ENCODE measurements at places on chromosomes 2 and 18. TPM values are rescaled to one million over a fixed set of nuclear protein-coding genes. Genes with fewer than 3 reads are reported as not detected.

The CNRIP1 gene
- total RNA-seq, result 23.8 TPM

The GCG gene
- total RNA-seq, result not detected

The SNRPD1 gene
- total RNA-seq, result 25.8 TPM

The CD8B2 gene
- not detected for total RNA-seq

The WDR75 gene
- 23.4 TPM for total RNA-seq

The IL36A gene
- total RNA-seq, result not detected

The SETBP1 gene
- 39.5 TPM for total RNA-seq

DNA sequence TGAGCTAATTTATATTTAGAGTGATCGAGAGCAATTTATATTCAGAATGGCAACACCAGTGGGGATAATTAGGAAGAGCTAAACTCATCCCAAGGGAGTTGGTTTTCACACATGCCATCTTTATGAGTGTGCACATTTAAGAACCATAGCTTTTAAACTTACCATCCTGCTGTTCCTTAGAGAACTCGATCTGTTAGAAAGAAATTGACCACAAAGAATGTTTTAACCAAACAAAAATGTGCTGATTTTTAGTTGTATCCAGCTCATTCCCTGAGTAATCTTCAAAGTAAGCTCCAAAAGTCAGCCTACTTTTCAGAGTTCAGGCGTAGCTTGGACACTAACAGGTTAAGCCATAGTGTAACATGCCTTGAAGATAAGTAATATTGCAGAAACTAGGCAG lies 12.6 kb downstream of the MYL1 start:
- H3K4me1 ChIP-seq, result no peaks in the 10 kb centered on the region
- no peak for DNase-seq
- H3K36me3 ChIP-seq, result no peaks in the 10 kb centered on the region
- no peak overlapping the region for H3K4me3 ChIP-seq

DNA sequence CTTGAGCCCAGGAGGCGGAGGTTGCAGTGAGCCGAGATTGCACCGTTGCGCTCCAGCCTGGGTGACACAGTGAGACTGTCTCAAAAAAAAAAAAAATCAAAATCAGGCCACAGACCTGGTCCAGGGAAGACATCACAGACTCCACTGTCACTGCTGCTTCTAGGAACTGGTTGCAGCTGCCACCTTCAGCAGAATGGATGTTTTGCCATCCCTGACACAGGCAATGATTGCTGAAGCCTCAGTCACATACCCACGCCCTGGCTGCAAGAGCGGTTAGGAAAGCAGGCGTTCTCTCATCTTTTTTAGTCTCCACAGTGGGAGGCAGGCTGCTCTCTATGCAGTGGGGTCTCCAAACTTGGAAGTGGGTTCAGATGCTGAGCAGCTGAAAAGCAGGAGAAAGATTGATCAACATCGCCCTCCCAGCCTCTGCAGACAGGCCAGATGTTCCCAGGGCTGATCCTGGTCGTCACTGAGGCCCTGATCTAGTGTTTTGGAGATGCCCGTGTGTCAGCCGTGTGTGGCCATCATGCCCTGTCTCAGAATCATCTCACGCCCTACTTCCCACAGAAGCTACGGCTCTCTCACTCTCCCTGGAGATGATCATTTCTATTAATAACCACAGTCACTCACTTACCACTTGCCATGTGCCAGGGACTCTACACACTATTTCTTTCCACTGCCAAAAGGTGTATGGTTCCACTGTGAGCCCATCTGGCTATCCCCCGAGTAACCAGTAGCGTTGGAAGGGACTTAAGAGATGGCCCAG lies 91.8 kb downstream of the PLB1 start:
- H3K36me3 ChIP-seq, result no peaks in the 10 kb centered on the region
- no peak overlapping the region for H3K27ac ChIP-seq
- no peak overlapping the region for H3K4me3 ChIP-seq

DNA sequence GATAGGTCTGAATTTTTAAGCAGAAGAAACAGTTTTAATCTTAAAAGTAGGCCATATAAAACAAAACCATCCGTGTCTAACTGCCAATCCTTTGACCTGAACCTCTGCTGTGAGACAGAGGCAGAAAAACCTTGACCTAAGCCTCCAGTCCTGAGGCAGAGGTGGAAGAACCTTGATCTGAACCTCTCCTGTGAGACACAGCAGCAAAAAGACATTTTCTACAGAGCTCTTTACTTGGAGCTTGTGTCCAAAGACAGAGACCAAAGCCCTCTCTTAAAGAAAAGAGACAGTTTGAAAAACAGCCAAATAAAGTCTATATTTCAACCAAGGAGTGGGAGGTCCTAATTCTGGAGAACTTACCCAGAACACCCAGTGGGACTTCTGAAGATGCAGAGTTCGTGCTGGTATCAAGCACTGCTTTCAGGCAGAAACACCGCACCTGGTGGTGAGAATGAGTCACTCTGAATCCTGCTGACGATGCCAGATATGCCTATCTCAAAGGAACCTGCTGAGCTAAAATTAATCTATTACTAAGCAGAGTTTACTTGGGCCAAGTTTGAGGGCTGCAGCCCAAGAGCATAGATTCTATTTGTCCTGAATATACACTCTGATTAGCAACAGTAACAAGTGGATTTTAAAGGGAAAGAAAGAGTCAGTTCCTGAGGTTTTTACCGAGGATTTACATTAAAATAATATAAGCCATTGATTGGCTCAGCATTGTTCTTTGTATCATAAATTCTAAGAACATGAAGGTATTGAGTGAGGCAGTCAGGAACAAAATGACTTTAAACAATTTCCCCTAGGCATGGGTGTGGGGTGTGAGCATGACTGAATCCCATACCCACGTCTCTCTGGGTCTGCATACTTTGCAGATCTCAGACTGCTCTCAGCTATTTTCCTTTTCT lies 806.4 kb downstream of the TRIB2 start:
- H3K4me3 ChIP-seq, result no peak overlapping the region
- no peaks in the 10 kb centered on the region for H3K4me1 ChIP-seq
- H3K27me3 ChIP-seq, result no peaks in the 10 kb centered on the region
- no peak for DNase-seq

DNA sequence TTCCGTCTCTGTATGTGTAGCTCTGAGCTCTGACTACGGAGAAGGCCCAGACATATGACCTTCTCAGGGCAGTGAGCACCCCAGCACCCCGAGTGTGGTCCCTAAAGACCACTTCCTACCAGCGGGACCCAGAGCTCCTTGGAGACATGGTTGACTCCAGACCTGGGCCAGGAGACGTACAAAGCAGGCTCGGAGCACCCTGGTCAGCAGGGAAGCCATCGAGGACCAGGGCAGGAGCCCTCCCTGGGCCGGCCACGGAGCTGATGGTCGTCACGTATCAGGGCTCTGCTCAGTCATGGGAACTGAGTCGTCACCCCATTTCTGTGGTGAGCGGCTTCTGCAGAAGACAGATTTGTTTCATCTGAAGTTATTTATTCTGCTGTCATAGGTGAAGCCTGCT lies 12.8 kb upstream of the NEU4 start:
- no peak overlapping the region for H3K27ac ChIP-seq
- H3K36me3 ChIP-seq, result no peaks in the 10 kb centered on the region
- H3K4me1 ChIP-seq, result no peaks in the 10 kb centered on the region
- H3K27me3 ChIP-seq, result no peaks in the 10 kb centered on the region

GRCh38 chr18:55302167-55302833 lies 285.7 kb downstream of the TCF4 start:
- DNase-seq, result no peak
- no peaks in the 10 kb centered on the region for H3K36me3 ChIP-seq
- H3K27ac ChIP-seq, result no peak overlapping the region

DNA sequence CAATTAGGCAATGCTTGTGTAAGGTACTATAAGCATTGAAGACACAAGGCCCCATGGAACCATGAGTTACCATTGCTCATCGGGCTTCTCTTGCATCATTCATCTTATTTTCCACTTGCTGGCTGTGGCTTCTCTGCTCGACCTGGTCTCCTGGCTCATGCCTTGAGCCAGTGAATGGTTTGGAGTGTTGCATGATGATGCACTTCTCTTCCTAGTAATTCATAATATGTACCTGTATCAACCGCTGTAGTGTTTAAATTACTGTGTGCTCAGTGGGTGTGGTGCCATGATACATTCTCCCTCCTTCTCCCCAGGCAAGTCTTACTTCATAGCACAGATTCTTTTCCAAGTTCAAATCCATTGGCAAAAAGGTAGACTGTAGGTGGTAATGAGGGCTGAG lies 66.8 kb downstream of the ABCA12 start:
- no peak overlapping the region for H3K4me3 ChIP-seq
- H3K4me1 ChIP-seq, result no peaks in the 10 kb centered on the region
- DNase-seq, result no peak
- no peak overlapping the region for H3K27ac ChIP-seq

DNA sequence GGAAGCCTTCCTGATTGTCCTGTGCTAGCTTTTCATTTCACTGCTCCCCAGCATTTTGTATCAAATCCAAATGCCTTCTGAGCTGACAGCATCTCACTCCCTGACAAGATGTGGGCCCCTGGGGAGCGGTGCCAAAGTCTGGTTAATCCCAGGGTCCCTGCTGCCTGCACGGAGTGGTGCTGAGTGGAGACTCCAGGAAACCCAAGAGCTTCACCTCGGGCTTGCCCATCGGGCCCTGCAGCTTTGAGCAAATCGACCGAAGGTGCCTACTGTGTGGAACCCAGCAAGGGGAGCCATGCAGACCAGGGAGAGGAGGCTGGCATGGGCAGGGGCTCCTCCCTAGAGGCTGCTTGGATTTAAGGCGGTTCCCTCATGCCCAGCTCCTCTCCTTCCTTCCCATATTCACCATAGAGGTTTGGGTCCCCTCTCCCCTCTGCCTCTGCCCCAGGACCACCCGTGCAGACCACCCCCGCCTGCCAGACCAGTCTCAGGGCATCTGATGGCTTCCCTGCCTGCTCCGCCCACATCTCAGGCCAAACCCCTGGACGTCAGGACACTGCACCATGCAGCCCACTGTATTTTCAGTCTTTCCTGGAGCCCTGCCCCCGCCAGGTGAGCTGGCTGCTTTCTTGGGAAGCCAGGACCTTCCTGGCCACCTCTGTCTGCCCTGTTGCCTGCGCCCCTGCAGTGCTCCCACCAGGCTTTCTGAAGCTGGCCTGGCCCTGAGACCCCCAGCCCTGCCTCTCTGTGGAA lies 37.8 kb downstream of the RRM2 start:
- no peaks in the 10 kb centered on the region for H3K36me3 ChIP-seq
- H3K27me3 ChIP-seq, result no peaks in the 10 kb centered on the region
- H3K27ac ChIP-seq, result no peak overlapping the region
- H3K4me3 ChIP-seq, result no peak overlapping the region
- no peaks in the 10 kb centered on the region for H3K4me1 ChIP-seq
- DNase-seq, result no peak

DNA sequence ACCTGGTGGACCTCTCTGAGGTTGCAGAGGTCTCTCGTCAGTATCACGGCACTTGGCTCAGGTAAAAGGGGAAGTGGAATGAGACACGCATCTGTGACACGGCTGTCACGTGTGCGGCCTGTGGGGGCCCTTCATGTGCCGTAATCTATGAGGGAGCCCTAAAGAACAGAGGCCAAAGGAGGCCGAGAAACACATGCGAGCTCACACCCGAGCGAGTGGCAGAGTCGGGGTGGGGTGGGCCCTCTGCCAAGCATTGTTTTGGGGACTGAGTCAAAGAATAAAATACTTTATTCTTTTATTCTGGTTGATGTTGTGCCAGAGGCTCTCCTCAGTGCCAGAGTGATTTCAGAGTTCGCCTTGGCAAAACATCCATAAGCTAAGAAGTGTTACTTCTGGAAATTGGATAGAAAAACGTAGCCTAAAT lies 43.3 kb downstream of the PLB1 start:
- no peaks in the 10 kb centered on the region for H3K36me3 ChIP-seq
- no peaks in the 10 kb centered on the region for H3K4me1 ChIP-seq
- no peaks in the 10 kb centered on the region for H3K27me3 ChIP-seq
- H3K27ac ChIP-seq, result no peak overlapping the region

DNA sequence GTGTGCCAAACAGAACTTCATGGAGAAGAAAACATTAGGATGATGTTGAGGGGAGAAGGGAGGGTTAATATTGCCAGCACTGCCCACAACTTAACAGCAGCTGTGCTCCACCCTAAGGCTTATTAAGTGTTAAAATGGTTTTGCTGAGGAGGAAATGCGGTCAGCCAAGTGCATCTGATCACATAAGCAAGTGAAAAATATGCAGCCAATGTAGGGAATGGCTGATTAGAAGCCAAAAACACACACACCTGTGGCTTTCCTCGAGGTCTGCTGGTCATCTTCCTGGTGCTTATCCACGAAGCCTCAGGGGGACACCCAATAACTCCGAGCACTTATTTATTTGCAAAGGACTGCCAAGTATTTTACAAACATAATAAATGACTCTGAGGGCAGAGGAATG lies 66.3 kb upstream of the GPR45 start:
- DNase-seq, result no peak
- peaks cover 6% of the 10 kb centered on the region for H3K27me3 ChIP-seq

DNA sequence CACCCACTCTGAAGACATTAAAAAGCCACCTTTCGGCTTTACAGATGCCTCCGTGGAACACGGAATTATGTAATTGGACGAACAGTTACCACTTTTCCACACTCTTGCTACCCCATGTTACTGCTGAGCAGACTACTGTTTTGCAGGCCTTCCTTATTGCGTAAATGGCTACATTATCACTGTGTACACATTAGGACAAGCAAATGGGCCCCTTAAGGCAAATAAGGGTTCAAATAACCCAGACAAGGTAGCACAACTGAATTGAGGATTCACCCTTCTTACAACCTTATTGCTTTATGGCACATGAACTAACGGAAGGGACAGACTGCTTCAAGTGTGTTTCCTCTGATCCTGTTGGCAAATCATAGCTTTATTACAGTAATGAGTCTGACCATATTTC lies 832.2 kb upstream of the FANCL start:
- no peaks in the 10 kb centered on the region for H3K36me3 ChIP-seq
- no peak for DNase-seq
- H3K27me3 ChIP-seq, result no peaks in the 10 kb centered on the region
- no peak overlapping the region for H3K27ac ChIP-seq

DNA sequence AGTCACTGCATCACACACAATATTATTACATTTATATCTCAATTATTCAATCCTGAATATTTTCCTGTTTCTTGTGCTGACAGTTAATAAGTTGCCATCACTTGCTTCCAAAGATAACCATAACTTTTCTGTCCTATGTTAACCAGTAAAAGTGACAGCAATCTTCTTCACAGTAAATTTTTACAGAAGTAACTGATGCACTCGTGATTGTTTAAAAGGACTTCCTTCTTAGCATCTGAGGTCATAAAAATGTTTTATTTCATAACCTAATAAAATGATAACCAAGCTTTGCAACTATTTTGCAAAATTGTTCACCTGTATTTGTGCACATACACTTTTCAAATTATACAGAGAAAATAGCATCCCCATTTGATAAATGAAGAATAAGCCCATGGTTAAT lies 20.6 kb upstream of the ANKRD62 start:
- H3K36me3 ChIP-seq, result no peaks in the 10 kb centered on the region
- H3K27me3 ChIP-seq, result no peaks in the 10 kb centered on the region
- H3K4me1 ChIP-seq, result no peaks in the 10 kb centered on the region
- H3K4me3 ChIP-seq, result no peak overlapping the region

DNA sequence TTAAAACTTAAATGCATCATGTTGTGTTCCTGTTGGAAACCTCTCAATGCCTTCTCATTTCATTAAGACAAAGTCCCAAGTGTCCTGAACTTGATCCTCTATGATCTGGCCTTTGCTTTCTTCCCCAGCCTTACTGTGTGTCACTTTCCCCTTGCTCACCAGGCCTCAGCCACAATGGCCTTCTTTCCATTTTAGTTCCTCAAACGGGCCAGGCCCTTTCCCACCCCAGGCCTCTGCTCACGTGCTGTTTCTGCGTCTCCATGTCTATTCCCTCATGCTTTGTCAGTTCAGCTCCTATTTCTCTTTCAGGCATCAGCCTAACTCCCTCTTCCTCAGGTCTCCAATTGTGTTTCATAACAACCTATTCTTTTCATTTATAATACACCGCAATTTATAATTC lies 19.5 kb downstream of the CXCR4 start:
- H3K4me3 ChIP-seq, result no peak overlapping the region
- no peaks in the 10 kb centered on the region for H3K36me3 ChIP-seq
- no peaks in the 10 kb centered on the region for H3K4me1 ChIP-seq
- no peaks in the 10 kb centered on the region for H3K27me3 ChIP-seq

All from upper lobe of right lung (tissue), 1 donor.